ENCODE measurements at places on chromosomes 6 and 20.

GRCh38 chr6:90458353-90459224, 128.3 kb downstream of the MAP3K7 start:
- DNase-seq = no peak

DNA sequence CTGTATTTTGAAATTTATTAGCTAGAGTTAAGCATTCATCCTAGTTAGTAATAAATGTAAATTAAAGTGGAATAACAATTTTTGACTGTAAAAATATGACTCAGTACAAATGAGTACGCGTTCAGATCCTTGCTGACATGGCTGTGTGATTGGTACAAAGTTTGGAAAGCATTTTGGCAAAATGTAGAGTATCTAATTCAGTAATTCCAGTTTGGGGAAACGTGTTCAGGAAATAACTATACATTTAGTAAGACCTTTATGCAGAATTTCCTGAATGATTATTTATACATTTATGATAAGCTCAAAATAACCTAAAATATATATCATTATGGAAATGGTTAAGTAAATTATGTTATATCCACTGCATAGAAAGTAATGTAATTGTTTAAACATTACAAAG, 8.0 kb downstream of the VTA1 start:
- no peak for DNase-seq

DNA sequence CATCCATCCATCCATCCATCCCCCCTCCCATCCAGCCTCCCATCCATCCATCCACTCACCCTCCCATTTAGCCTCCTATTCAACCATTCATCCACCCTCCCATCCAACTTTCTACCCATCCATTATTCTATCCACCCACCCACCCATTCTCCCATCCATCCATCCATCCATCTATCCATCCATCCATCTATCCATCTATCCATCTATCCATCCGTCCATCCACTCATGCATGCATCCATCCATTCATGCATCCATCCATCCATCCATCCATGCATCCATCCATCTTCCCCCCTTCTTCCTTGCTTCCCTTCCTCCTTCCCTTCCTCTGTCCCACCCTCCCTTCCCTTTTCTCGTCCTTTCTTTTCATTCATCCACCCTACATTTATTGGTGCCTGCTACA, 4.8 kb upstream of the BPIFB4 start:
- DNase-seq = no peak

GRCh38 chr6:158548418-158549161, 11.3 kb upstream of the TMEM181 start:
- DNase-seq = no peak

GRCh38 chr6:5078121-5078669, 6.9 kb upstream of the PPP1R3G start:
- DNase-seq = no peak

DNA sequence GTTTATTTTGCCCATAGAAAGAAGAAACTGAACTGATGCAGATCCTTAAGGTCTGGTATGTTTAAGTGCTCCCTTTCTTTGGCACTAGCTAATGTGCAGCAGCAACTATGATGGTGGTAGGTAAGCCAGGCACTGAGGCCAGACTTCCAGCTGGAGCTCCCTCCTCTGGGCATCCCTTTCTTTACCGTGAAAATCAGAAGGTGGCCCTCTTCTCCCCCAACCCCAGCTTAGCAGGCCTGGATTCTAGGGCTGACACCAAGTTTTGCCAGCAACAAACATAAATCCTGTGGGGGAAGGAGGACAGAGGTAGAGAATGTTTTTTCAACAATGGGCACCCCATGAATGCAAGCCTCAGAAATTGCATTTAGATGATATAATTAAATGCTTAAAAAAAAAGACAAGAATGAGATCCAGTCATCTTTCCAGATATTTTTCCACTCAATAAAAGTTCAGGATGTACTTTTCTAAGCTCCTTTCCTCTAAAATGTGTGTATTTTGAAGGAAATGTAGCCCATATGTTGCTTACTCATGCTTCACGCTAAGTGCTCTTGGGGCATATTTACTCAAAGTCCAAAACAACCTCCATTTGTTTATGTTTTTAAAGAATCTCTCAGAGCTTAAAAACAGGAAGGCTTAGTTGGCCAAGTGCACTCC, 123.9 kb upstream of the NXT1 start:
- peak; percentile 57 for DNase-seq

All from esophagus muscularis mucosa (tissue), 4 donors.